ENCODE measurements at places on chromosomes 1 and 21. TPM values are rescaled to one million over a fixed set of nuclear protein-coding genes. Genes with fewer than 3 reads are reported as not detected.

Gene HMGB4
- total RNA-seq: not detected

Gene IL23R
- 2.0 TPM for total RNA-seq

Gene RGS13
- 1.2 TPM for total RNA-seq

Gene PGLYRP4
- not detected for total RNA-seq

Gene DHX9
- total RNA-seq: 92.4 TPM

GRCh38 chr21:17793246-17794123 lies 25.7 kb downstream of the C21orf91 start:
- DNase-seq: no peak

GRCh38 chr1:9145021-9145668 lies 16.2 kb upstream of the GPR157 start:
- no peak for DNase-seq

GRCh38 chr21:39531840-39532239 lies 80.1 kb downstream of the SH3BGR start:
- no peak for DNase-seq

- DNase-seq: no peak
Observed at GRCh38 chr21:26684889-26685288, 111.8 kb upstream of the CYYR1 start.

DNA sequence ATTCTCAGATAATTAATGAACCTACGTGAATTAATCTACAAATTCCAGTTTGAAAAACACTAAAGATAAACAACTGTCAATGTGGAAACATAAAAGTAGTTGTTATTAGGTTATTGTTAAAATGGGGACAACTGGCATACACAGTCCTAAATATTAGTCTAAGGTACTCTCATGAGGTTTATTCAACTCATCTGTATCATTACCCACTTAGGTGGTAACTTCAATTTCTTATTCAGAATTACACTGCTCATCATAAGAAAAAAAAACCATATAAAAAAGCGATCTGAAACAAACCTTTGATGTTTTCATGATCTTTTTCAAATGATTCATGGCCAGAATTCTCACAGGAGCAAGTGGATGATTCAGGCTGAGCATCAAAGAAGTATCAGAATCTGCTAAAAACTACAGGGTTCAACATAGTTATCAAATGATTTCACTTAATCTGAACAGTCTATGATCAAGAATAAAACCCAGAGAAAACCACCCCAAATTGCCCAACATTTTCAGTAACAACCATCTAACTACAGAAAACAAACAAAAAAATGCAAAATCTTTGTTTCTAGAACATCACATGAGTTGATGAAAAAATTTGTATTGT lies 13.7 kb downstream of the HEATR1 start:
- DNase-seq: no peak

GRCh38 chr1:155971910-155972809 lies 6.2 kb downstream of the ARHGEF2 start:
- DNase-seq: no peak

- peak; percentile 54 for DNase-seq
Observed at GRCh38 chr1:15261155-15262002, 14.4 kb downstream of the FHAD1 start.

- no peak for DNase-seq
Observed at GRCh38 chr1:32100359-32100758, 7.5 kb upstream of the KPNA6 start.

DNA sequence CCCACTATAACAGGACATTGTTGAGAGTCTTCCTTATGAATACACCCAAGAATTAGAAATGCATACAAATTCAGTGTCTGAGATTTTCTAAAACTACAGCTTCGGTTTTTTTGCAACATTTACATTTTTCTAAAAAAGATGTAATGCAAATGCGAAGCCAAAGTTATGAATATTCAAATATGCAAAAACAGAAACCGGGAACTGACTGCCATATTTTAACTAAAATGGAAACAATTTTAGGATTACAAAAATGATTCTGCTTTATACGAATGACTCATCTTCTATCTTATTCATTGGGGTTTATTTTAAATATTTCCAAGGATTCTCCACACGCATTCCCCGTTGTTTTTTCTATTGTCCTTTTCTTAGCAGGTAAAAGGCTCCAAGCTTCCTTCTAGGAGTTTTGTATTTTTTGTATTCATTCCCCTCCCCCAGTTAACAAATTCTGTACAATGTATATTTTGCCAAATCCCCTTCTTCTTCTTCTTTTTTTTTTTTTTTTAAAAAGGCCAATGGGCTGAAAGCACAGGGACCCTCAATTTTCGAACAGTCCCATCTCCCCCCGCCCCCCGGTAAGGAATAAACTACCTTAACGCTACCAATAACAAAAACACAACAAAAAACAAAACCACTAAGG lies 1.0 kb downstream of the ARPC5 start:
- DNase-seq: no peak

DNA sequence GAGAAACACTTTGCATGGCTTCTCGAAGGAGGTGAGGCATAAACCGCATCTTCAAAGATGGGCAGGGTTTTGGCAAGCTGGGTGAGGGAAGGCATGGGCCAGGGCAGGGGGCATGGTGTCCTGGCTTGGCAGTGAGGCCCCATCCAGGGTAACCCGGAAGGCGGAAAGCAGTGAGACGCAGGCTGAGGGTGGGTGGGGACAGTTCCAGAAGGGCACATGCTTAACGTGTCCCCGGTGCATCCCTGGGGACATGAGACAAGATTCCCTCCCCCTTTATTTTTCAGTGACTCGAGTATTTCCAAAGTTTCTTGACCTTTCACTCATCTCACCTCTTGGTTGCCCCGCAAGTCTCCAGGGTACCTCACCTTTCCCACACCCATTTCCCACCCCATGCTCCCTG lies 122.8 kb upstream of the SLC25A33 start:
- DNase-seq: no peak

All from left colon (tissue), 2 donors.